ENCODE measurements at places on chromosomes 5 and 9.
A peak's percentile ranks its signal among the peaks of the same experiment; 100 is the strongest.

GRCh38 chr5:78979909-78980308, 5.2 kb downstream of the ARSB start:
- no peak for DNase-seq

DNA sequence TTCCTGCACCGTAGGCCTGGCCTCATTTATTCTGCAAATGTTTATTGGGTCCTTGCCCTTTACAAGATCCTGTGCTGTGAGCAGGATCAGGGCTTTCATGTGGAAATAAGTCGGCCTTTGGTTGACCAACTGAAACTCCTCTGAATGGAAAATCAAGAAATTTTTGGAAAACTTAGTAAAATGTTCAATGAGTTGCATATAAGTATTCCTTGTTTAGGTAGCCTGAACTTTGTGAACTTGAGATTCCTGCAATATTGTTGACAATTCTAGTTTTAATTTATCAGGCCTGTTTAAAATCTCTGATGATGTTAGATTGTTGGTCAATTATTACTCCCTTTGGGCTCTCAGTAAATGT, 1.1 kb downstream of the MAML1 start:
- DNase-seq: no peak

- no peak for DNase-seq
Measured at GRCh38 chr5:39076757-39077728, 2.8 kb upstream of the RICTOR start.

- no peak for DNase-seq
Measured at GRCh38 chr5:136808756-136809155, 443.4 kb upstream of the TRPC7 start.

DNA sequence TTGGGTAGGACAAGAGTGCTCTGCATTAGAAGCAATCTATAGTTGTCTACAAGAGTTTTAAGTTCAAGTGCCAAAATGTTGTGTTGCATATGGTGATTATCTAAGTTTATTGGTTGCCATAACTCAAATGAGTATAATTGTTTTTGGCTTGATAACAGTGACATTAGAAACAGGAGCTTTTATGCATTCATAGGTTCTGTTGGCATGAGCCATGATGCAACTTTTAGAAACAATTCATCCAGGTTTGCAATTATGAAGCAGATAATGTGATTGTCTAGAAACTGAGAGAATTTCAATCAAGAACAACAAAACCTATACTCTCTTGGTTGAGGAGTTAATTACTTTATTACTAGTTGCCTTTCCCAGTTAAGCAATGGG, 137.0 kb downstream of the PBX3 start:
- no peak for DNase-seq

DNA sequence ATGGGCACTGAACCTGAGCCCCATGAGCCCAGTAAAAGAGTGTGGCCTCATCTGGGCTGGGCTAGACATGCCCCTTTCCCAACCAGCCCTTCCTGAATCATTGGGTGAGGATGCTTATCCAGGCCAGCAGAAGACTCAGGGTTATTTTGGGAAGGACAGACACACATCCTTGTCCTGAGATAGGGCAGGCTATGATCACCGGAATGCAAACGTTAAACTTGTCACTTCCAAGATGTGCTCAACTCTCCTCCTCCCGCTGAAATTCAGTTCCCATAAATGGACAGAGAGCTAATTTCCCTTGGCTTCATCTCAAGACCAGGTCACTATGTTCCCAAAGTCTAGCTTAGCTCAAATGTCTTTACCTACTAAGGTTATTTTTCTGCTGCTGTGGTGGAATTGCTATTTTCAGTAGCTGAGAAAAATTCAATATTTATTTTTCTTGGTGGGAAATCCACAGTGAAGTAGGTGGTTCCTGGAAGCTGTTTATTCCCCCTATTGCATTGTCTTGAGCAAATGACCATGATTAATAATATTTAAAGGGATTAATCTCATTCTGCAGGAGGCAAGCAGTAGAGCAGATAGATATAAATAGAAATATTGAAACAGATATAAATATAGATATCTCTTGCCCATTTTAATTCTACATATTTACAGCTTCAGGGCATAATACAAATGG, 70.0 kb downstream of the NXNL2 start:
- DNase-seq: peak; percentile 4

DNA sequence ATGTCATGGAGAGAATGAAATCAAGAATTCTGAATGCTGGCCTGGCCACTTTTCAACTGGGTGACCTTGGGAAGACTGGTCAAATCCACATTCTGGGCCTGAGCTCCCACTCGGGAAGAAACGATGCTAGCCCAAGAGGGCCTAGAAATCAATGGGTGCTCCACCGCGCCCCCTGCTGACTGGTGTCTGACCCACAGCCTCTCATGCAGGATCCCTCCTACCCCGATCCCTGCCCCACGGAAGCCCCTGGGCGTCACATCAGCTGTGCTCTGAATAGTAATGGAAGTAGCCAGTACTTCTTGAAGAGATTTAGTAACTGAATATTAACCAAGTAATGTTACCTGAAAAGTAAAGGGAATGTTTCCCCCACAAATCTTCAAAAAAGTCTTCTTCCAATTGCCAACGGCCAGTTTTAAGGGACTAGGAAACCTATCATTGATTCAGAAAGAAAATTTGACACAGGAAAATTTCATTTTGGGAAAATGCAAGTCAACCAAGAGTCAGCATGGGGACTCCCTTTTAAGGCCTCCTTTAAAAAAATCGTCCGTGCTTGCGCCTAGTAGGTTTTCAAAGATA, 43.9 kb downstream of the CRB2 start:
- DNase-seq: no peak

GRCh38 chr5:54177058-54177457, 133.3 kb downstream of the ARL15 start:
- DNase-seq: no peak

- DNase-seq: no peak
Measured at GRCh38 chr9:112860451-112860850, 30.2 kb downstream of the SLC46A2 start.

DNA sequence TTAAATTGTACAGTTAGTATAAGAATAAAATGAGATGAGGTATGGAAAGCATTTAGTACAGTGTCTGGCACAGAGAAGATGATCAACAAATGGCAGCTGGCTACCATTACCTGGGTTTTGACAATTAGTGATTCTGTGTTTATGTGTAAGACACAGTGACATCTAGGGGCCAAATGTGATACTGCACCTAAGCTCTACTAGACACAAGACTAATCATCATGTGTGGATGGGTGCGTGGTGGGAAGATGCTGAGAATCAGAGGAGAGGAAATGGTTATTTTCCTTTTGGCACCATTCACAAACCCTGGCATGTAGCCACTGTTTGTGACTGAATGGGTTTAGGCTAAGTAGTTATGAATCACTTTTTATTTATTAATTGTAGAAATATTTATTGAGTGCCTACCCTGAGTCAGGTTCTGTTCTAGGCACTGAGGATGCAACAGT, 109.8 kb upstream of the TBC1D2 start:
- DNase-seq: no peak

DNA sequence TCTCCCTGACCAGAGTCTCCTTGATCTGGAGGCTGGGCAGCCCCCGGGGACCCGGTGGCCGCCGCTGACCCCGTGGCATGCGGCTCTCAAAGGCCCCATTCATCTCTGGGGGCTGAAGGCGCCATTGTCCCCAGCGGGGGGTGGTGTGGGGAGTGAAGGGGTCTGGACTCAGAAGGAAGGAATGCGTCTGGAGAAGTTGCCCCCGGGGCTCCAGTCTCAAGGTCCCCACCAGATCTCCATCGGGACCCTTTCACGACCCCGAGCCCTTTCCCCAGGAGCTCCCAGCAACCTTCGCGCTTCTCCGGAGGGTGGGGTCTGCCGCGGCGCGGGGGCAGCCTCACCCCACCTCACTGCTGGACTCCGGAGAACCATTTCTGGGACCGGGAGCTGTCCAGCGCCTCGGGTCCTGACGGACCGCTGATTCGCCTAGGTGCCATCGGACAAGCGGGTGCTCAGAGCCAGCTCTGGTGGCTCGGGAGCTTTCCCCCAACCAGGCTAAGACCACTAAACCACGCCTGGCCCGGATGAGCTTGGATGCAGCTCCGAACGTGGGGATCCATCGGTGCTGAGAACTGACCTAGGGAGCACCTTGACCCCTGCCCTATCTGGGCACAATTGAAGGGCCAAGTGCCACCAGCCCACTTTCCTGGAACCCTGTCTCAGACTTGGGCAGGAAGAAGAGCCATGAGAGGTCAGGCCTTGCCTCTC, 5.1 kb upstream of the PCDH1 start:
- DNase-seq: peak; percentile 72

DNA sequence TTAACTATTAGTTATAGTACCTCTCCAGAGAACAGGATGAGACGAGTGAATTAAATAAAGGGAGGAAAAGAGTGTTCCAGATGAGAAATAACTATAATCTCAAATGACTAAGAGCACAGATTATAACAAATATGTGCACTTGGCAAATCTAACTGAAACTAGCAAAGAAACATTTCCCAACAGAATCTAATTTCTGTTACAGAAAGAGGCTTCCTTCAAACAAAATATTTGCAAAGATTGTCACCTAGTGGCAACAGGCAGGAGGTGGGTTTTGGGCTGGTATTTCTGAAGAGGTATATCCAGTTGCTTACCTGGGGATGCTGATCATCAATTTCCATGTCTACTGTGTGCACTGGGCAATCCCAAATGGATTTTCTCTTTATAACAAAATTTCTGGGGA, 5.6 kb upstream of the SPDL1 start:
- no peak for DNase-seq

GRCh38 chr5:98825582-98826375, 52.3 kb downstream of the RGMB start:
- DNase-seq: no peak

DNA sequence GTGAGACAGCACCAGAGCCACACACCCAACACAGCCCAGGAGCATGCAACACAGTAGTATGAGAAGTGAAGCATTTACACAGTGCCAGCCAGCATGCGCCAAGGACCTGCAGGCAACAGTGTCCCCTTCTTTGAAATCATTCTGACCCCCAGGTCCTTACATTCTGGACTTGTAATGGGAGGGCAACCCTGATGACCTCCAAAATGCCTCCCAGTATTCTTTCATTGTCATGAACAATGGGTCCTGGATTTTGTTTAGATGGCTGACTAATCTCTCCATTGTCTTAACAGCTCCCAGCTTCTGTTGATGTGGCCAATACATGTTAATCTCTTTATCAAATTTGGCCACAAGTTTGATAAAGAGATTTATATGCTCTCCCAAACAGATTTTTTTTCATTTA, 417.1 kb downstream of the DMRTA1 start:
- DNase-seq: no peak

DNA sequence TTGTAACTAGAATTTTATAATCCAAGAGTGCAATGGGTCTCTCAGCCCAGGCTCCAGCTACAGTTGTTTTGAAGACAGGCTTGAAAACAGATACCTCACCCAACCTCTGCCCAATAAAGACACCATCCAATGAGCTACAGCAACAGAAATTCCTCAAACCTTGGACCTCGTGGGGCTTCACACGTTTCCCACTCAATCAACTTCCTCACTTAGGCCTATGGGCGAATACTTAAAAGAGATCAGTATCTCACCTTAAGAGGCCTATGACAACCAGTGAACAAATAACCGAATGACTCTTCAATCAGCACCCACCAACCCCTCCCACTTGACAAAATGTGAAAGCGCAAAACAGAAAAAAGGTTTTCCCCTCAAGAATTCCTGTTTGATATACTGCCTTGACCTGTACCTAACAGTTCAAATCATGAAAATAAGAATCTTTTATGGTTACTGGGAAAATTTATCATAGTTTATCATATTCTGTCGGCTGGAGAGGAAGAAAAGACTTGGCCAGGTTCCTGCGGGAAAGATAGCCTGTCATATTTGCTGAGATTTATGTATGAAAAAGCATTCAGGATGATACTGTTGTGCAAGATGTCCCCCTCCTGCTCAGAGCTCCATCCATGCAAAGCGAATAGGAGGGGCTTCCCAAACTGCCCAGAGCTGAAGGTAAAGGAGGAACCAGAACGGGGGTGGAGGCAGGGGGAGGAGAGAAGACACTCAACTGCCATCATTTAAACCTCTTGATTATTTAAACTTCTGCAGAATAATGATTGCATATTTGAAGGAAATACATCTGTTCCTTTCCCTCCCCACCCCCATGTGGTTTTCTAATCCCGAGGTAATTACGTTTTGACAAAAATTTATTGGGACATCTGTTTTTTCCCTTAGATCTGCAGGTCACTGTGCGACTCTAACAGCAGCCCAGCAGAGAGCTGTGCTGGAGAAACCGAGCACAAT, 256.3 kb downstream of the NFIB start:
- no peak for DNase-seq

GRCh38 chr9:42388146-42388690, 204.8 kb downstream of the SPATA31A6 start:
- DNase-seq: no peak

- DNase-seq: no peak
Measured at GRCh38 chr5:157303667-157304327, 37.9 kb downstream of the CYFIP2 start.

- DNase-seq: no peak
Measured at GRCh38 chr5:472076-472655, 29.2 kb downstream of the EXOC3 start.

GRCh38 chr5:9361835-9362234, 184.0 kb downstream of the SEMA5A start:
- DNase-seq: peak; percentile 36

DNA sequence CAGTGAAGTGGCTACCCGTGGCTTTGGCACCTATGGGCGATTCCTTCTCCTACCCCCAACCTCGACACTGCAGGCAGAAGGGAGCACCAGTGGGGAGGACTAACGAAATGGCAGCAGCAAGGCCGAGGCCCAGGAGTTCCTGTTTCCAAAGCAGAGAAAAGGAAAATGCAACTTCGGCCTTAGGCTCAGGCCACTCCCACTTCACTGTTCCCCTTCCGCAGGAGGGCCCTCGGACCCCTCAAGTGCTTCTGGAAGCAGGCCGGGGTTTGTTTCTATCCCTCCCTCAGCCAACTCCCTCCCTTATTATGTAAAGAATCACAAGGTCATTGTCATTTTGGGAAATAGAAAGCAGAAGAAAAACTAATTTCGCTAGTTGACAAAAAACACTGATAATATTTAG, 36.4 kb upstream of the NKX2-5 start:
- no peak for DNase-seq

DNA sequence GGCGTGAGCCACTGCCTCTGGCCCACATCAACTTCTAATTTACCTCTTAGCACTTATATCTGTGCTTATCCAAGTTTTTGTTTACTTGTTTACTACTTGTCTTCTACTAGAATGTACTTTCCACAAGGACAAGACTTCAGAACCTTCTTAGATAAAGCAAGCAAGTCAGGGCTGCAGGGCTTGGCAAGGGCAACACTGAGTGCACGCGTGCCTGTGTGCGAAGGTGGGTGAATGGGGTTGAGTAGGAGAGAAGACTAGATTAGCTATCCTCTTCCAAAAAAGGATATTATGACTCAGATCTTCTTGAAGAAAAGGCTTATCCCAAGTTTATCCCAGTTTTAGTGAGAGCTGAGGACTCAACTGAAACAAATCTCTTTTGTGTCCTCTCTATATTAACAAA, 19.3 kb downstream of the AK3 start:
- no peak for DNase-seq
